ENCODE measurements at places on chromosomes 2 and 18. TPM values are rescaled to one million over a fixed set of nuclear protein-coding genes. Genes with fewer than 3 reads are reported as not detected.

- DNase-seq, result no peak
These were observed 63.1 kb downstream of the TNS1 start for GRCh38 chr2:217939629-217940245.

DNA sequence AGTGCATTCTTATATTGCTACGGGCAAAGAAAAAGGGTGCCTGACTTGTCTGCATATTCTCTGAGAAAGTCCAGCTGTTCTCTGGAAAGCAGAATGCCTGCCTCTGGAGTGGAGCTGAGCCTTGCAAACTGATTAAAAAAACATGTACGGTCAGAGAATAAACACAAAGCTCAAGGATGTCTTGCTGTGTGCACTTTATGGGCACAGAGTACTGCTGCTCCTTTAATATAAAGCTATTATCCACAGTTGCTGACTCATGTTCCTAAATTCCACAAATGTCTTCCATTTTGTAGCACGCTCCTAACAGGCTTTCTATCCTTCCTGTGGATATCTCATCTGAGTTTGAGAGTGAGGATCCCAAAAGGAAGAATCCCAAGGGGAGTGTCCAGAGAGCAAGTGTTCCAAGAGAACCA is 229.0 kb downstream of the MREG start:
- DNase-seq, result no peak

- no peak for DNase-seq
These were observed 30.5 kb downstream of the HAT1 start for GRCh38 chr2:171952748-171953147.

DNA sequence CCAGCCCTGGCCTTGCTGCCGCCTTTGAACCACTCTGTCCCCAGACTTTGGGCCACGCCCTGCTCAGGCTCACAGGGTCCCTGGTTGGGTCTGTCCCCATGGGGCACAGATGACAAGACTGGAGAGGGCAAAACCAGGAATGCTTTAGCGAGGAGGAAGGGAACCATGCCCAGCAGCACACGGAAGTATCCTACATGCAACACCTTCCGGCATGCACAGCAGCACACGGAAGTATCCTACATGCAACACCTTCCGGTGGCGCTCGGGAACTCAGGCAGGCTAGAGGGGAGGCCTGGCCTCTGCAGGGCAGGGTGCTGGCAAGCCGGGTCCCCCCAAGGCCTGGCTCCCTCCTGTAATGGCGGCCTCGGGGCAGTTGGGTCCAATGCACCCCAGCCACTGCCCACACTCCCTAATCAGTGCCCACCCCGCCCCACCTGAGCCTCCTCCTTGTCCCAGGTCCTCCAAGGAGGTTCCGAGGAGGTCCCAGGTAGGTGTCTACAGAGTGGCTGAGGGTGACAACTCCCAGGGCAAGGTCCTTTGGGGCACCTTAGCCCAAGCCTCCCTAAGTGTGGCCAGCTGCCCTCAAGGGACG is 33.6 kb upstream of the SNED1 start:
- no peak for DNase-seq

- DNase-seq, result no peak
These were observed 135.2 kb downstream of the LAMA1 start for GRCh38 chr18:6982398-6982797.

- no peak for DNase-seq
These were observed 268.8 kb downstream of the ARHGAP15 start for GRCh38 chr2:143397884-143398614.

DNA sequence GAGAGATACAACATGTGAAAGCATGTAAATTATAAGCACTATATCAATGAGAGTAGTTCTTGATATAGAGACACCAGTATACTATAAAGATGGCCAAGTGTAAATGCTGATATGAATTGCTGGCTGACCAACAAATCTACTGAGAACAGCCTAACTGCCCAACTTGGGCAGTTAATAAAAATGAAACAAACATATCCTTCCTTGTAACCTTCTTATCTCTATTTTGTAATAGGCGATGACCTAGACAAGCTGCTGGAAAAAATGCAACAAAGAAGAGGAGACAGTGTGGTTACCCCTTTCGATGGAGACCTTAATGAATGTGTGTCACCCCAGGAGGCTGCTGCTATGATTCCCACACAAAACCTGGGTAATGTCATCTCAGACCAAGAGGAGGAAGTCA is 148.7 kb downstream of the ESCO1 start:
- no peak for DNase-seq

DNA sequence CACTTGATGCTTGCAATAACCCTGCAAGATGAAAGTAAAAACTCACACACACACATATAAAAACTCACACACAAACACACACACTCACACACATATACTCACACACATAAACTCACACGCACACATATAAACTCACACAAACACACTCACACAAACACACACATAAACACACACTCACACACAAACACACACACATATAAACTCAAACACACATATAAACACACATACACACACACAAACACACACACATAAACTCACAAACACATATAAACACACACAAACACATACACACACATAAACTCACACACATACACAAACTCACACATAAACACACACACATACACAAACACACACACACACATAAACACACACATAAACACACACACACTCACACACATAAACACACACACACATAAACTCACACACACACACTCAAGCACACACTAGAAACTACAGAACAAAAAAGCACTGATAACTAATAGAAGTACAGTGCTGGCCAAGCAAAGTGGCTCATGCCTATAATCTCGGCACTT is 117.7 kb upstream of the TEKT4 start:
- no peak for DNase-seq

GRCh38 chr18:10936176-10937053 is 213.0 kb downstream of the PIEZO2 start:
- no peak for DNase-seq

GRCh38 chr2:160680294-160680693 is 186.7 kb upstream of the RBMS1 start:
- DNase-seq, result no peak

DNA sequence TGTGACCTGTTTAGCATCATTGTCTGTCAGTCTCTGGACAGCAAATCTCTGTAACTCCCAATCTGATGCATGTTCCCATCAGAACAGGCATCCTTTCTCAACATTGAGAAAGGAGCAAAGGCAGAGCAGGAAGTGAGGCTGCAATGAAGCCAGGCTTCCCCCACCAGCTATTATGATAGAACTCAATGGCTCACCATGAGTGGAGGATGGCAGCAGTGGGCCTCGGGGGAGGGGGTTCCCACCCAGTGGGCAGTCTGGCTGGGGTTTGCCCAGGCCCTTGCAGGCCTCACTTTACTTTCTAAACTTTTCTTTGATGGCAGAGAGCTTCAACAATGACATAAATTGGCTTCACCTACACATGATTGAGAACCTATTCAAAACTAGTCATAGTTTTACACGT is 240.6 kb upstream of the CXCR4 start:
- DNase-seq, result no peak

DNA sequence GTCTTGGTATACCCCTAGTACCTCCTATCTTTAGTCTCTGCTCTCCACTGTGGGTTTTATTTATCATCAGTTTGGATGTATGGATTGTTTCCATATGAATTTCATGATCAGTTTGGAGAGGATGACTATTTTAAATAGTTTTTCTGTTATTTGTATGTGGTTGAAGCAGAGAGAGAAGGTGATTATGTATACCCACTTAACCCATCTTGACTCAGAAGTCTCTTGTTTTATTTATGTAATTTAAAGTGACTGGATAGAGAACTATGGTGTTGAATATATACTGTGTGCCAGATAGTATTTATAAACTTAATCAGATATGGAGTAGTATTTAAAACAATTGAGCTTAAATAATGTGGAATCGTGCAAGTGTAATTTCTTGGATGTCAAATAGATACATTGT is 39.9 kb downstream of the SMAD4 start:
- no peak for DNase-seq

Gene ZBTB14
- 26.9 TPM for total RNA-seq

Gene OSR1
- 8.7 TPM for total RNA-seq

Gene IL1F10
- total RNA-seq, result not detected

Gene DCDC2C
- not detected for total RNA-seq

Gene HOXD1
- not detected for total RNA-seq

All from cerebellum (tissue), 4 donors.